ENCODE measurements at places on chromosomes 11 and 22.
A peak's percentile ranks its signal among the peaks of the same experiment; 100 is the strongest.

GRCh38 chr22:47220752-47221151 lies 458.3 kb downstream of the TBC1D22A start:
- DNase-seq, result no peak

DNA sequence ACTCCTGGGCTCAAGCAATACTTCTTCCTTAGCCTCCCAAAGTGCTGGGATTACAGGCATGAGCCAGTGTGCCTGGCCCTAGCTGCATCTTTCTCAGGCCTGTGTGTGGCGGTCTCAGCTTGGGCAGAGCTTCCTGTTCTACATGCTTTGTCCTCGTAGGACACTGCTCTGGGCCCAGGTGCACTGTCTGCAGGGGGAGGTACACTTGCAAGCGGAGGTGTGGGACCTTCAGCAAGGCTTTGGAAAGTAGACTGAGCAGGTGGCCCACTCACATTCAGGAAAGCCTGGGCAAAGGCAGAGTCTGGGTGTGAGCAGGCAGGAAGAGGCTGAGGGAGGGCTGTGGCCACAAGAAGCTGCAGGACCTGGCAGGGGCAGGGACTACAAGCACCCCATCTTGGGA lies 33.6 kb upstream of the SUSD2 start:
- DNase-seq, result no peak

GRCh38 chr11:129442171-129442570 lies 66.5 kb downstream of the BARX2 start:
- DNase-seq, result no peak

- DNase-seq, result no peak
Measured at GRCh38 chr22:50053861-50054260, 4.2 kb downstream of the TTLL8 start.

GRCh38 chr22:29072979-29073617 lies at the start of gene KREMEN1:
KREMEN1 (plus strand) TSS chr22:29073035; CDS start chr22:29073131, 96 bp downstream.
- peak; percentile 32 for DNase-seq

- no peak for DNase-seq
Measured at GRCh38 chr11:65016705-65017104, 2.7 kb downstream of the ARL2 start.

GRCh38 chr11:109120341-109120740 lies 301.6 kb upstream of the C11orf87 start:
- DNase-seq, result no peak

DNA sequence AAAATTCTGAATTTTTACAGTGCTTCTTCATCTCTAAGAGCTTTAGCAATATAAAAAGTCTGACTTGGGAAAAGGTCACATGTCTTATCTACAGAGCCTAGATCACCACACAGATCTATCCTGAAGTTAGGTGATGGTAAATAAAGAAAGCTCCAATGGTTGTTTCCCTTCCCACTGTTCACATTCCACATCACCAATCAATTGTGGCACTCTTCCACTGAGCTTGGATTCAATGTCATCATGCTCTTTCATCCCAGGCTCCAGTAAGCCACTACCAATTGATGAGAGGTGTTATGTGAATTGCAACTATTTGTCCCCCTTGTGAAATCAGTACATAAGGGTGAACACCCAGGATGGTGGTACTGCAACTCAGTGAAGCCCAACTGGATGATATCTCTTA lies 47.8 kb downstream of the ALG9 start:
- no peak for DNase-seq

- DNase-seq, result no peak
Measured at GRCh38 chr22:17085277-17086181, 729 bp downstream of the IL17RA start.

DNA sequence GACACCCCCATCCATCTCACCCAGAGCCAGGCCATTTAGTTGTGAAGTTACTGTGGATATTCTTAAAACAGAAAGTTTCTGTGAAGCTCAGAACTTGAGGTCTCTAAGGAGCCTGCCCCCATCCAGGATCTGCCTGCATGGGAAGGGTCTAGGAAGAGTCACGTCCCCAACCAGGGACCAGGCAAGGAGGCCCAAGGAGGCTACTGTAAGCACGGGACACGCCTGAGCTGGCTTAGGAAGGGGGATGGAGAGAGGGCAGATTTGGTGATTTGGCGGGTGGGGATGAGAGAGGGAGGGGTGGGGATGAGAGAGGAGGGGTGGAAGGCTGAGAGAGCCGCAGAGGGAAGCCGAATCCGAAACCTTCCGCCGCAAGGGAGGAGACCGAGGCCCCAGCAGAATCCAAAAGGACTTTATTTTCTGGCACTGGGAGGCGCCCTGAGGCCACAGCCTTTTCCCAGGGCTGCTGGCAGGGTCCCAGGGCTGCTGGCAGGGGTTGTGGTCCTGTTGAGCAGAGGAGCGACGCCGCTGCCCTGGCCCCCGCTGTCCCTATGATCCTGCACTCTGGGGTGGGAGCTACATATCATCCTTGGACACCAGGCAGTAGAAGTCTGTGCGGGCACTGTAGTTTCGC lies 9.4 kb downstream of the SIGIRR start:
- no peak for DNase-seq

- no peak for DNase-seq
Measured at GRCh38 chr11:9775398-9775779, 111.5 kb downstream of the SWAP70 start.

DNA sequence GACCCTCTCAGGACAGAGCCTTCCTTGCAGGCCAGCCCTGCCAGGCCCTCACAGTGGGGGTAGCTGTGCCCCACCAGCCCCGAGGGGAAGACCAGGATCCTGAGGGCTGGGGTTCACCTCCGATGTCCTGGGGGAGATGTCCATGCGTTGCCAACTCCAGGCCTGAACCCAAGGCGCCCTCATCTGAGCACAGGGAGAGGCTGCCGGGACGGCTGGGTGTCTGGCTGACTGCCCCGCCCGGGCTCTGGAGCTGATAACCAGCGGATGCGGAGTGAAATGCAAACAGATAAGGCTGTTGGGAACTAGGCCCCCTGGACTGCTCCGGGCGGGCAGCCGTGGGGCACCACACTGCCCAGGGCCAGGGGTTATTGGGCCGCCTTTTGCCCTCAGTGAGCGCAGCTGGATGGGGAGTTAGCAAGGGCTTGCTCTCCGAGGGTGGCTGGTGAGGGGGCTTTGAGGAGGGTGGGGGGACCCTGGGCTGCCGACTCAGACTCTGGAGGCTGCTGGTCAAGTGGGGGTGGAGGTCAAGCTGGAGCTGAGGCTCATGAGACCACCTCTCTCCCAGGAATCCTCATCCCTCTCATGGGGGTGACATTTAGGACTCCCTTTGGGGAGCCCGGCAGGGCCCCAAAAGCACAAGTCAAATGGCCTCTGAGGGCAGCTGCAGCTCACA lies 5.6 kb upstream of the MUC6 start:
- DNase-seq, result no peak

DNA sequence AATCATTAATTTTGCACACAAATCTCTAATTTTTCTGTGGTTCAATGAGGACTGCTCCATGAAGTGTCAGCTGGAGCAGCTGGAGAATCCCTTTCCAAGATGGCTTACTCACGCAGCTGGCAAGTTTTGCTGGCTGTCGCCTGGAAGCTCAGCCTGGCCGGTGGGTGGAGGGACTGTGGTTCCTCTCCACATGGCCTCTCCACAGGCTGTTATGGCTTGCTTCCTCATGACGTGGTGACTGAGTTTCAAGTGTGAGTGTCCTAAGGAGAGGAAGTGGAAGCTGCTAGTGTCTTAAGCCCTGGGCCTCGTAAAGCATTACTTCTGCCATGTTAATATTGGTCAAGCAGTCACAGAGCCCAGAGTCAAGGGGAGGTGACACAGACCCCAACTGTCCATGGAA lies 14.0 kb upstream of the NRIP3 start:
- no peak for DNase-seq

DNA sequence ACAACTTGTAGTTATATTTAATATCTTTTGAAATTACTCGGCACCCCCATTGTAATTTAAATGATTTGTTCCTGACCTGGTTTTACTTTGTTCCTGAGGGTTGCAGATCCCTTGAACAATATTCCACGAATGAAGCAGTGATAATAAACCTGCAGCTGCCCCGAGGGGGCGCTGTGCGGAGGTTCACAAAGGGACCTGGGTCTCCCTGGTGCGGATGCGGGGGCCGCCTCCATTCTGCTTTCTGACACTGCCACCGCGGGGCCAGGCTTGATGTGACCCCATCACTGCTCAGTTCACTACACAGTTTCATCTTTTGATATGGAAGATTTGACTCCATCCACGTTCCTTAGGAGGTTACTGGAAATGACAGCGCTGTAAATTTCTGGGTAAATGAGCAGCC lies 62.9 kb upstream of the PRODH start:
- DNase-seq, result peak; percentile 52

- DNase-seq, result no peak
Measured at GRCh38 chr22:20034143-20034542, 13.2 kb downstream of the TANGO2 start.

DNA sequence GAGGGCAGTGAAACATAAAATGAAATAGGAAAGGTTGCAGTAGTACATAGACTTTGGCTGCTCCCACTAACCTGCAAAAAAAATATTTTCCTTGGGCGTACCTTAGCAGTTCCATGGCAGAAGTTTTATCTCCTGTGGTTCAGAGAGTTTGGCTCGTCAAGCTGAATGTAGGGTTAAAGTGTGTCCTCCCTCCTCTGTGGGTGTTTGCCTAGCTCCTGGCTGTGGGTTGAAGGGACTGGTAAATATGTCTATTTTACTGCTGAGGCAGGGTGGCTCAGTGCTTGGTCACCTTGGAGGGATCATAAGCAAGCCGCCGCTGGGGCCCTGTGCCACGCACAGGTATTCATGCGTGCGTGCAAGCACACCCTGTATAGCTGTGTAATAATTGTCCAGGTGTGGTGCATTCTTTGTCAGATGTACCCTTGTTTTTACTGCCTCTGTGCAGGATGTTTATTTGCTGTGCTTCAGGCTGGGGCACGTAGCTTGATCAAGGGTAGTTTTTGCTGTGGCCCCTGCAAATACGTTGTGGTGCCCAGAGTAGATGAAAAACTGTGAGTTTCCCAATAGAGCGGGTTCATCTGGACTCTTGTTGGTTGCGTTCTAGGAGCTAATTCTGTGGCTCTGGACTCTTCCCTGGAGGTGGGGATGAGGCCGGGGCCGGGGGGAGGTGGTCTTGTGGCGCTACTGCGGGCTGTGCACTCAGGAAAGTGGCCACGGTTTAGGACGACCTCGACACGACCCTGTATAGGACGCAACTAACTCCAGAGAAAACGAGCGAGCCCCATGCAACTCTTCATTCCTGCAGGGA lies 732 bp upstream of the SORL1 start:
- DNase-seq, result no peak

GRCh38 chr22:23525510-23525909 lies 54.6 kb downstream of the IGLL1 start:
- no peak for DNase-seq

GRCh38 chr11:20089796-20090653 lies 70.2 kb downstream of the DBX1 start:
- DNase-seq, result no peak

DNA sequence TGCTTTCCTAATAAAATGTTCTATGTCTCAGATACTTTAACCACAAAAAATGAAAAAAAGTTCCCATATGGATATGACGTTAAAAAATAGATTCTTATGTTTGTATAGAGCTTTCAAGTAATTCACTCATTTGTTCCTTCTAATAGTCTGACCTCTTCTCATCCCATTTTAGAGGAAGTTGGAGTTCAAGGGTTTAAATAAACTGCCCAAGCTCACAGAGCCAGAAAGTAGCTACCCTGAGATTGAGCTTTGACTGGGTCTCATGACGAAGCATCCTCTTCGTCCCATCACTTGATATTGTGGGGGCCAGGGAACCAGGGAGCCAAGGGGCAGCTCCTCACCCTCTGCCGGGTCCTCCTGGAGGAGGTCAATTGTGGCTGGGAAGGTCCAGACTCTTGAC lies 116.3 kb downstream of the CCDC81 start:
- no peak for DNase-seq

- no peak for DNase-seq
Measured at GRCh38 chr22:29454276-29454675, 15.9 kb downstream of the RFPL1 start.

DNA sequence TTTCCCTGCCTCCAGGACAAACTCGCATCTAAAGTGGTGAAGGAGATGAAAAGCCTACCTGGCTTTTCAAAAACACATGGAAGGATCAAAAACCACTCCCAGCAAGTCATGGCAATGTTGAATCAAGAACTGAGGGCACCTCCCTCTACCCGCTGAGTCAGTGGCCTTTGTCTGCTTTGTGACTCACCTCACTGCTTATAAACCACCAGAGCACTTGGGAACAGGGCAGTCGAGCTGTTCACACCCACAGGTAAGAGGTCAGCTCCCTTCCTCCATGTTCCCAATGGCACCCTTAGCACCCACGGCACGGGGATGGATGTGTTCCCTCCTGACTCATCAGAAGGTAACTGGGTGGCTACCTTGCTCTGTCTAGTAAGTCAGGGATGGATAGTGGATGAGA lies 21.7 kb downstream of the TENM4 start:
- DNase-seq, result no peak

All from nephron progenitor cell (in vitro differentiated cells).